ENCODE measurements at places on chromosomes 6 and 20.

DNA sequence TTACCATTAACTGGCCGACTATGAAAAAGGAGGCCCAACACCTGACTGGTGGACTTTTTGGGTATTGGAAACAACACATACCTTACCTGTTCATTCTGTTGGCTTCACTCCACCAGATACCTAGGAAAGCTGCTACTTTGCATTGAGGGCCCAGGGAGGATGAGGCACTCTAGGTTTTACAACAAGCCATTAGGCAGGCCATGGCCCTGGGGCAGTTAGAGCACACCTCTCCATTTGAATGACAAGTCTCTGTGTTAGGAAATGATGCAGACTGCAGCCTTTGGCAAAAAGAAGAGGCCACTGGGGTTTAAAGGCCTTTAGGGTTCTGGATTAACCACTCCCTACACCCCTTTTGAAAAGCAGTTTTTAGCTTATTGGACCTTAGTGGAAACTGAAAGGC, 144.3 kb downstream of the OR2B2 start:
- DNase-seq: no peak

DNA sequence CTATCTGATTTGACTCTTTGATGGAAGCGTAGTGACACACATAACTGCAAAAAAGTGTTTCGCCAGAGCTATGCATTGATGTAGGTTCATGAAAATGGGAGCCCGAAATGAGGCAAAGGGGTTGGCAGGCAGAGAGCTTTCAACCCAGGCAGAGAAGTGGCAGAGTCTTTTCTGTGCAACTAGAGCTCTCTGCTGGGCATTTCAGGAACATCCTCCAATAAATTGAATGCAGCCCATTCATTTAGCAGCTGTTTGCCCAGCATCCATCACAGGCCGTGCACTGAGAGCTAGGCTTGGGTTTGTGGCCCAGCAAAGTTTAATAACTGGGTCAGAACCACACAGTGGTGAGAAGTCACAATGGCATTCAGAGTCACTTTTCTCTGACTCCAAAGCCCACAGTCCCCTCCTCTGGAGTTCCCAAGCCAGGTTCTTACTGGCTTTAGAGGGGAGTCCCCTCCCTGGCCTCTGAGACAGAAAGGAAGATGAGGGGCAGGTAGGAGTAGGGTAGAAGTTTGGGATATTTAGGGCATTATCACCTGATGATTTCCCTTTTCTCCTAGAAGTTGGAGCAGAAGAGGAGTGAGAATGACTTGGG, 31.8 kb upstream of the ELMO2 start:
- no peak for DNase-seq

GRCh38 chr6:5673019-5673790, 333.5 kb downstream of the NRN1 start:
- no peak for DNase-seq

- no peak for DNase-seq
These were observed 31.2 kb upstream of the MANEA start for GRCh38 chr6:95546148-95546547.

- no peak for DNase-seq
These were observed 199.6 kb upstream of the RREB1 start for GRCh38 chr6:6908121-6908520.

- no peak for DNase-seq
These were observed 1371.5 kb downstream of the EPHA7 start for GRCh38 chr6:92047860-92048259.

Measured in left ventricle myocardium inferior (tissue), 1 donor.